ENCODE measurements at places on chromosomes 2 and 18. TPM values are rescaled to one million over a fixed set of nuclear protein-coding genes. Genes with fewer than 3 reads are reported as not detected.
A peak's percentile ranks its signal among the peaks of the same experiment; 100 is the strongest.

The TTR gene
- total RNA-seq: not detected

- DNase-seq: no peak
Observed at GRCh38 chr2:11833601-11834000, 87.2 kb downstream of the LPIN1 start.

DNA sequence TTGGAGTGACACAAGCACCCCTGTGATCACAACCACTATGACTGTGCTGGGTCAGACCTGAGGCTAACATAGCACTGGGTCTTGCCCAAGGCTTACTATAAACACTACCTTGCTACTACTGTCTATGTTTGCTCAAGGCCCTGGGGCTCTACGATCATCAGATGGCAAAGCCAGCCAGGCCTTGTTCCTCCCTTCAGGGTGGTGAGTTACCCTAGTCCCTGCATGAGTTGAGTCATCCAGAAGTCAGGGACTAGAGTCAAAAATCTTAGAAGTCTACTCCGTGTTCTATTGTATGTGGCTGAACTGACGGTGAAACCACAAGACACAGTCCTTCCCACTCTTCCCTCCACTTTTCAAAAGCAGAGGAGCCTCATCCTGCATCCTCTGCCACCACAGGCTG is 551.2 kb upstream of the FSIP2 start:
- no peak for DNase-seq

DNA sequence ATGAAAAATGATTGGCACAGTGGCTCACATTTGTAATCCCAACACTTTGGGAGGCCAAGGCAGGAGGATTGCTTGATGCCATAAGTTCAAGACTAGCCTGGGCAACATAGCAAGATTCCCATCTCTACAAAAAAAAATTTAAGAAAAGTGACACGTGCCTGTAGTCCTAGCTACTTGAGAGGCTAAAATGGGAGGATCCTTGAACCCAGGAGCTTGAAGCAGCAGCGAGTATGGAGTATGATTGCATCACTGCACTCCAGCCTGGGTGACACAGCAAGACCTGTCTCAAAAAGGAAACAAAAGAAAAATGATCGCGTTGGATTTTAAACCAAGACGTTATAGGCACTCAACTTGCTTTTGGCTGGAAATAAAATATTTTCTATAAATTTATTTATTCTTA is 37.8 kb upstream of the CREB1 start:
- no peak for DNase-seq

The LIPG gene
- not detected for total RNA-seq

GRCh38 chr2:128195435-128195984 is 104.5 kb downstream of the UGGT1 start:
- no peak for DNase-seq

DNA sequence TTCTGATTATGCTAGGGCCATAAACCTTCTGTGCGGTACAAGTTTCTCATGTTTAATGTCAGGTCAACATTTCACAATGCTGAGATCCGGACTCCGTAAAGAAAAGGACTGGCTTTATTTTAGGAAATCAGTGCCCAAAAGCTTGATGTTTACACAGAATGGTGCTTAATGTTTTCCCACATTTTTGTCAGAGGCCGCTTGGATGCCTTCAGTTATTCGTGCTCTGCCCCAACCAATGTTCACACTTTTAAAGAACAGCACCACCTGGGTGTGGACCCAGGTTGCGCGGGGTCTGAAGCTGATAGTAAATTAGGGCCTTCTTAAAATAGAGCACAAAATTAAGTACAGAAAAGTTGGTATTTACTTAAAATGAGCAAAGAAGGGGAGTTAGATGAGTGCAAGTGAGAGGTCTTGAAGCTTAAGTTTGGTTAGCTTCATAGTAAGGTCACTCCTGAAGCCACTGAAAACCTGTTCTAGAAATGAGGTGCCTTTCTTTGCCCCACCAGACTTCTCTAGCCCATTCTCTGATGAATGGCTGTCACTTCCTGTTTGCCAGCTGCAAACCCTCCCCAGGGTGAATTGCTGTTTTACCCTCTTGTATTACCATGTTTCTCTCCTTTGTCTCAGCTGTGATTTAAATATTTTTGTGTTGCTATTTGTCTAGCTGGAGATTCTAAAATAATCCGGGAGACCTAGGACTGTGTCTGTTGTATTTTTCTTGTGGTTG is 20.5 kb downstream of the SLC3A1 start:
- no peak for DNase-seq

The KANSL3 gene
- 37.2 TPM for total RNA-seq

DNA sequence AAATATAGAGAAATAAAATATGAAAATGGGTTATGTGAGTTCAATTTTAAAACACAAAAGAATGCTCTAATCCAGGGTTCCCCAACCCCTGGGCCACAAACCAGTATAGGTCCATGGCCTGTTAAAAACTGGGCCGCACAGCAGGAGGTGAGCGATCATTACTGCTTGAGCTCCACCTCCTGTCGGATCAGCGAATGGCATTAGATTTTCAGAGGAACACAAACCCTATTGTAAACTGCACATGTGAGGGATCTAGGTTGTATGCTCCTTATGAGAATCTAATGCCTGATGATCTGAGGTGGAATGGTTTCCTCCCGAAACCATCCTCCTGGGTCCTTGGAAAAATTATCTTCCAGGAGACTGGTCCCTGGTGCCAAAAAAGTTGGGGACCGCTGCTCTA is 34.7 kb downstream of the TTR start:
- DNase-seq: no peak

The CEP192 gene
- total RNA-seq: 23.1 TPM

DNA sequence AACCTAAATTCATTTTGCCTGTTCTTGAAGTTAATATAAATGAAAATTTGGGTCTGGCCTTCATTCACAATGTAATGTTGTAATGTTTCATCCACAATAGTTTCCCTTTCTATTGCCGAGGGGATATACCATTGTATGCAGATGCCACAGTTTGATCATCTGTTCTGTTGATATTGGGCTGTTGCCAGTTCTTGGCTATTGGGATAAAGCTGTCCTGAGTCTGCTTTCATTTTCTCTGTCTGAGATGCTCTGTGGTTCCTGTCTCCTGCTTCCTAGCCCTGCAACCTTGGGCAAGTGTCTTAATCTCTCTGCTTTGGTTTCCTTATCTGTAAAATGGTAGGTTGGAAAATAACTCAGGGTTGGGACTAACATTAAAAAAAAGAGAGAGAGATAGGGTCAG is 25.2 kb downstream of the B3GNT2 start:
- DNase-seq: no peak

DNA sequence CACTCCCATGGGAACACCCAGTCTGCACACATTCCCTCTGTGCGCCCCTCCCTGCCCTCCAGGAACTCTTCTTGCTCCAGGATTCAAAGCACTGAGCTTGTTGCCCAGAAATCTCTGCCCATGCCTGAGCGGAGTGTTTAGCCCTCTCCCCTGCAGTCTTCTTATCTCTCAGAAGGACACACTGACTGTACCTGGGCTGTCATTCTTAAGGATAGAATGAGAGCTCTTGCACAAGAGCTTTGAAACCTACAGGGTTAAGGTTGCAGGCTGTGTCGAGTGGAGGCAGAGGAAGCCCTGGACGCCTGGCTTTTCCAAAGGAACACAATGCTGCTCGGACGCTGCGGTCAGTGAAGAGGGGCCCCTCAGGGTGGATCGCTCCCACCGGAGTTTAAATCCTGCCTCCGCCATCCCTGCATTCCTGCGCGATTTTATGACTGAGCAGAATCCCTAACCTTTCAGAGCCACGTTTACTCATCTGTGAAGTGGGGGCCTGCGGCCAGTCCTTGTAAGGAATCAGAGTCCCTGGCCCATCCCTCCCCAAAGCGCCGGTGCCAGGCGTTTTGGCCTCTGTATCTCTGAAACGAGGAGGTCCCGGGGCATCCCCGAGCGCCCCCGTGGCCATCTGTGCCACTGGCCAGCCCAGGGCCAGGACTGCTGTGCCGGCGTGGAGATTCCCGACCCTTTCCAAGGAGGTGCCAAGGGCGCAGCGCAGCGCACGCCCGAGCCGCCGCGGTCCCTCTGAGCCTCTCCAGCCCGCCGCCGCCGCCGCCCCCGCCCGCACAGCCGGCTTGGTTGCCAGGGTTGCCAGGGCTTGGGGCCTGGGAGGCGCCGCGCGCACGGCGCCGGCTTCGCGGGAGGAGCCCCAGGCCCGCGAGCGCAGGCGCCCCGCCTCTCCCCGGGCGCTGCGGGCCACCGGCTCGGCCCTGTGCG is 58.9 kb downstream of the FAM168B start:
- DNase-seq: peak; percentile 33
